Substantia nigra (tissue), 51 donors: ENCODE measurements at places on chromosomes 16 and 17.

DNA sequence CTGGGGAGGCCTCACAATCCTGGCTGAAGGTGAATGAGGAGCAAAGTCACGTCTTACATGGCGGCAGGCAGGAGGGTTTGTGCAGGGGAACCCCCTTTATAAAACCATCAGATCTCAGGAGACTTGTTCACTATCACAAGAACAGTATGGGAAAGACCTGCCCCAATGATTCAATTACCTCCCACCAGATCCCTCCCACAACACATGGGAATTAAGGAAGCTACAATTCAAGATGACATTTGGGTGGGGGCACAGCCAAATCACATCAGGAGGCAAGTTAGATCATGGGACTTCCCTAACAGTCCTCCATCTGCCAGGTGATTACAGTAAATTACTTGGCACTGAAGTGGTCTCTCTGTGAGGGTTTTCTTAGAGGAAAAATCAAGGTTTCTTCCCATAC is 5.3 kb downstream of the TMEM114 start:
- DNase-seq = no peak

GRCh38 chr17:63881935-63882601 is at the start of gene GH2:
Gene GH2 (minus strand): TSS chr17:63881944. CDS start chr17:63881801, 143 bp downstream.
- no peak for DNase-seq

DNA sequence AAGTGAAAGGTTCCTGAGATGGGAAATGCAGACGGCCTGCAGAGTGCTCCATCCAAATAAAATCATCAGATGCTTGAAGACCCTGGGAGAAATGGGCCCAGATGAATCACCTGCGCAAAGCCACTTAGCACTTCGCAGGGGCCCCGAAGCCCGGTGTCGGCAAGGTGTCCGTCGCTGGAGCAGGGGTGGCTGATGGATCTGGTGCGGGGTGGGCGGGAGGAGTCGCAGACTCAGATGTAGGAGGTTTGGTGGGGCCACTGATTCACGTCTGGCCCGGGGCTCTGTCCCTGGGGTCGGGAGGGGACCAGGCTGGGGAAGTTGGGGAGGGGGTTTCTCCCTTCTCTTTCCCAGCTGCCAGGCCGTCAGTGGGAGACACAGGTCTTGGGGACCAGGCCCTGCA is 21.6 kb upstream of the SSTR5 start:
- no peak for DNase-seq

DNA sequence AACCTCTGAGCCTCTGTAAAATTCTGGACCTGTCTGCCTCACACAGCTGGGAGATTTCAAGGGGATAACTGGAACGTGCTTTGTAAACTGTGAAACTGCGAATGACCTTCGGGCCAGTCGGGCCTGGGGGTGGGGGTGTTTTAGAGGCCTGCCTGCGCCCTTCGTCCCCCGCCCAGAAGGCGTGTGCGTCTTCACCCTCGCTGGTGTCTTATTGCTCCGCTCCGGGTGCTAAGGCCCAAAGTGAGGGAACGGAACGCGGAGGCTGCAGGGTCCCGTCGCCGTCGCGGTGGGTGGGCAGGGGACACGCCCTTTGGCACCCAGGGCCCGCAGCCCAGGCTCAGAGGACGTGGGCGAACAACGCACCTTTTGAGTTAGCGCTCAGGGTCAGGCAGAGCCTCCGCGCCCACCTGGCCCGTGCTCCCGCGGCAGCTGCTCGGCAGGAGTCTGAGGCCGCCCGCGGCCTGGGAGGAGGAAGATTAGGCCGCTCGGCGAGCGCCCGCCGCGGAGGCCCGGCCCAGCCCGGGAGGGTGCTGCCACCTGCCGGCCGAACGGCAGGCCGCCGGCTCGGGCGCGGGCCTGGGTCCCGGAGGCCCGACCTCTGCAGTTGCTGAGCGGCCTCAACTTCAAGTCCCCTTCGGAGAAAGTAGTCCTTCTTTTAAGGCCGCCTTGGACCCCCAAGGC is 29.7 kb downstream of the DCAKD start:
- DNase-seq = no peak

DNA sequence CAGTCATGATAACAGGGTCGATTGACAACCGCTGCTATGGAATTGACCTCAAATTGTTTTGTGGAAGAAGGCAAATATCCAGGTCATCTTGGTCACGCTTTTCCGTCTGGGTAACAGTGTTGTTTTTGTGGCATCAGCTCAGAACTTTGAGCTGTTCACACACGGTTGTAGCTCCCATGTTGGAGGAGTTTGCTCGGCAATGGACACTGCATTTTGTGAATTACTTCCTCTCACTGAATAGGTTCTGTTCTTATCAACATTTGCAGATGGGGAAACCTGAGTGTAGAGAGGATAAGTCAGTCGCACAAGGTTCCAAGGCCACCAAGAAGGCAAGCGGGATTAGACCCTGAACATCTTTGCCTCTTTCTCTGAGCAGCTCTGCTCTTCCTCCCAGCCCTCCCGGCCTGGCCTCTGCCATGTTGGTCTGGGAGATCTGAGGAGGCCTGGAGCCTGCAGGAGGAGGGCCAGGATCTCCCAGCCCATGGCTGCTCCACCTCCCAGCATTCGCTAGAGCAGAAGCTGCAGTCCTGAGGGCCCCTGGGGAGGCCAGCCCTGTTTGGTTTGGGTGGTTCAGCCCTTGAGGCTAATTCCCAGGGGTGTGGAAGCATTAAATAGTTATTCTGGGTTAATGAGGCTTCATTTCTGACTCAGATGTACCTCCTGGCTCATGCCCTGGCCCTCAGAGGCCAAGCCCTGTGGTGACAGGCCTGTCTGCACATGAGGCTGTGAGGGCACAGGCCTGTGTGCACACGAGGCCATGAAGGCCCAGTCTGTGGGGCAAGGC is 154.1 kb upstream of the PLCG2 start:
- DNase-seq = no peak

DNA sequence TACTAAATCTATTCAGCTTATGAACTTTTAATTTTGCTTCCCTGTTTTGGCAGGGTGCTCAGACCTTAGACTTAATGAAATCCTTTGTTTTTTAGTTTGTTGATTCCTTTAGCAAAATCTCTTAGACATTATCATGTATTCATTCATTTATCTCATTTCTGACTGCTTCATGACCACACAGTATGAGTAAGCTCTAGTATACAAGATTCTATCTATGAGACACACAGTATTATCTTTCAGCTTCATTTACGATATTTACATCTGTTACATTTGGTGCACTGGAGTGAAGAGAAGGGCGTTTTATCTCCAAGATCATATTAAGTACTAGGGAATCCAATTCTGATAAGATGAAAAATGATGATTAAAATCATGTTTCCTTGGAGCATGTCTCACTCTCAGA is 448.1 kb upstream of the CA10 start:
- DNase-seq = no peak
